ENCODE measurements at places on chromosomes 3 and 15. TPM values are rescaled to one million over a fixed set of nuclear protein-coding genes. Genes with fewer than 3 reads are reported as not detected.

Gene SLCO3A1
- 9.4 TPM for total RNA-seq

Gene ILDR1
- total RNA-seq = not detected

Gene CGNL1
- total RNA-seq = 10.2 TPM

Gene COMMD4
- 64.1 TPM for total RNA-seq

Gene DPPA4
- 83.0 TPM for total RNA-seq

Gene EPHB3
- 17.2 TPM for total RNA-seq

Gene DISP2
- 3.7 TPM for total RNA-seq

Gene MME
- 55.5 TPM for total RNA-seq

Gene SI
- not detected for total RNA-seq

Gene C3orf22
- total RNA-seq = not detected

Gene PTH1R
- 5.2 TPM for total RNA-seq

Gene PTPN9
- total RNA-seq = 37.5 TPM

Gene CCDC71
- 20.5 TPM for total RNA-seq

Gene DCLK3
- total RNA-seq = not detected

- no peaks in the 10 kb centered on the region for H3K36me3 ChIP-seq
- no peak overlapping the region for H3K4me3 ChIP-seq
- peaks cover 3% of the 10 kb centered on the region for H3K4me1 ChIP-seq
- no peaks in the 10 kb centered on the region for H3K27me3 ChIP-seq
- no peak overlapping the region for H3K27ac ChIP-seq
- DNase-seq = no peak
These were observed 9.4 kb downstream of the APBA2 start for GRCh38 chr15:28895146-28895545.

GRCh38 chr3:35929158-35929557 lies 289.8 kb downstream of the ARPP21 start:
- peaks cover 34% of the 10 kb centered on the region for H3K4me1 ChIP-seq
- no peak overlapping the region for H3K27ac ChIP-seq
- DNase-seq = peak; percentile 49
- no peaks in the 10 kb centered on the region for H3K27me3 ChIP-seq

DNA sequence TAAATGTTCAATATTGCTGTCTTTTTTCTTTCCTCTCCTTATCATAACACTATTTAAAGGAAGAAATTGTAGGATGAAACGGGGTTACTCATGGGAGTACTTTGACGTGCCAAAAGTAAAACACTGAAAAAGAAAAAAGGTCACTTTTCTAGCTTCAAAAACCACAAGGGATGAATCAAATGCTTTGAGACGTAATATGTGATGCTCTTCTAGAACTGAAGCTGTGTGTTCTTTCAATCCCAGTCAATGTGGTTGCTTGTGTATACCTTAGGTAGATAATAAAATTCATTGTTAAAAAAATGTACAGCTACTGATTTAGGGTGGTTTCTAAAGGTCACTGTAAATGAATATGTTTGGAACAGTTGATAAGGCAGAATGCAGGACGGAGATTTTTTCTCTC lies 538.8 kb upstream of the ZNF717 start:
- no peak overlapping the region for H3K27ac ChIP-seq
- H3K36me3 ChIP-seq = no peaks in the 10 kb centered on the region
- no peaks in the 10 kb centered on the region for H3K27me3 ChIP-seq
- no peak overlapping the region for H3K4me3 ChIP-seq

DNA sequence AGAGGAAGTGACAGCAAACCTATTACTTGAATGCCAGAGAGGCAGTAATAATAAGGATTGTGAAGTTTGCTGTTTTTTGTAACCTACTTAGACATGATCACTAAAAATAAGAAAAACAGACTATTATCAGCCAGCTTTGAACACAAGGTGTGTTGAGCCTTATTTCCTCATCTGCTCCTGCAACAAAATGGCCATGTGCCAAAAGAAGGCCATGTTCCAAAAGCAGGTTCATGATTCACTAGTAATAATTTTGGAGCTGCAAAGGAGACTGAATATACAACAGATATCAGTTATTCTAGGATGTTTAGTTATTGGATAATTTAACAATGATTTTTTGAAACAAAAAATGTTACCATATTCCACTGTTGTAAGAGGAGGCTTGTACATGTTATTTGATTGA lies 578.7 kb downstream of the SQOR start:
- no peaks in the 10 kb centered on the region for H3K27me3 ChIP-seq
- no peaks in the 10 kb centered on the region for H3K4me1 ChIP-seq
- DNase-seq = no peak
- H3K36me3 ChIP-seq = no peaks in the 10 kb centered on the region
- H3K4me3 ChIP-seq = no peak overlapping the region
- H3K27ac ChIP-seq = no peak overlapping the region

- no peak overlapping the region for H3K4me3 ChIP-seq
- H3K27ac ChIP-seq = peak overlapping the region; percentile 34
- DNase-seq = no peak
- no peaks in the 10 kb centered on the region for H3K36me3 ChIP-seq
These were observed 13.9 kb upstream of the PAQR9 start for GRCh38 chr3:142977399-142977728.

GRCh38 chr3:77160931-77161497 lies 121.1 kb downstream of the ROBO2 start:
- no peak for DNase-seq
- no peak overlapping the region for H3K27ac ChIP-seq
- no peak overlapping the region for H3K4me3 ChIP-seq
- H3K36me3 ChIP-seq = no peaks in the 10 kb centered on the region

DNA sequence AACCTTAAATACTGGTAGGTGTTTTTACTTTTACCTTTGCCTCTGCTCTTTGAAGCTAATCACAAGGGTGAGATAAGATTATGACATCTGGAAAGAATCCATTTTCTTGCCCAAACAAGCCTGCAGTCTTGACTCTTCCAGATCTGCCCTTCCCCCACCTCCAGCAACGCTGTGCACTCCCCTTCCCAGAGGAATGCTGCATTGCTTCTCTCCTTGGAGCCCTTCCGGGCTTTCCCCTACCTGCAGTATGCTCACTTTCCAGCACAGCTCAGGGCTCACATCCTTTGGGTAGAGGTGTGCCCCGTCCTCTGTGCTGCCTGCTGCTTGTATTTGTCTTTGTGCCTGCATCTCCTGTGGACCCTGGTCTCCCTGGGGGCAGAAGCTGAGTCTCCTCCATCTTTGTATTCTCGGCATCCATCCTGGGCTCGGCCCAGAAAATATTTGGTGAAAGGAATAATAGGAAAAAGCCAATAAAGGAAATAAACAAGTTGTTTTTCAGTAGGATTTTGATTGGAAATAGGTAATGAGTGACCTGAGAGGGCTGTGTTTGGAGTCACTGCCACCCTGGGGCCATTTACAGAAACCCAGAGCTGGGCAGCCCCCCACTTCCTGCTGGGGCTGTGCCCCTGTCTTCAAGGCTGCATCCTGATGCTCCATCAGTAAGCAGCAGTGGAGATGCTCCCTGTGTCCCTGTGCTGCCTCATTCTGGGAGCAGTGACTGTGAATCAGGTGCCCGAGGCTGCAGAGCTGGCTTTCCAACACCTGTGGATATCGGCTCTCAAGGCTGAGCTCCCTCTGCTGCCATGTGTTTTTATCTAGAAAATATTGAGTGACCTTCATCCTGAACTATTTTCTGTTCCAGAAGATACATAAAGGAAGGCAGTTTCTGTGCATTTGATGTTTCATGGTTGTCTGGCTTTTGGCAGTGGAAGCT lies 117.5 kb downstream of the EEFSEC start:
- H3K4me3 ChIP-seq = no peak overlapping the region
- DNase-seq = no peak

GRCh38 chr3:71968544-71968943 lies 183.6 kb upstream of the PROK2 start:
- no peaks in the 10 kb centered on the region for H3K36me3 ChIP-seq
- DNase-seq = no peak
- no peak overlapping the region for H3K4me3 ChIP-seq
- H3K4me1 ChIP-seq = no peaks in the 10 kb centered on the region
- peaks cover 28% of the 10 kb centered on the region for H3K27me3 ChIP-seq

- peaks cover 6% of the 10 kb centered on the region for H3K4me1 ChIP-seq
- no peaks in the 10 kb centered on the region for H3K27me3 ChIP-seq
- H3K36me3 ChIP-seq = no peaks in the 10 kb centered on the region
These were observed 139.3 kb downstream of the SERPINI1 start for GRCh38 chr3:167874671-167875372.

GRCh38 chr3:65662095-65662494 lies 376.6 kb downstream of the MAGI1 start:
- no peaks in the 10 kb centered on the region for H3K27me3 ChIP-seq
- no peaks in the 10 kb centered on the region for H3K4me1 ChIP-seq

DNA sequence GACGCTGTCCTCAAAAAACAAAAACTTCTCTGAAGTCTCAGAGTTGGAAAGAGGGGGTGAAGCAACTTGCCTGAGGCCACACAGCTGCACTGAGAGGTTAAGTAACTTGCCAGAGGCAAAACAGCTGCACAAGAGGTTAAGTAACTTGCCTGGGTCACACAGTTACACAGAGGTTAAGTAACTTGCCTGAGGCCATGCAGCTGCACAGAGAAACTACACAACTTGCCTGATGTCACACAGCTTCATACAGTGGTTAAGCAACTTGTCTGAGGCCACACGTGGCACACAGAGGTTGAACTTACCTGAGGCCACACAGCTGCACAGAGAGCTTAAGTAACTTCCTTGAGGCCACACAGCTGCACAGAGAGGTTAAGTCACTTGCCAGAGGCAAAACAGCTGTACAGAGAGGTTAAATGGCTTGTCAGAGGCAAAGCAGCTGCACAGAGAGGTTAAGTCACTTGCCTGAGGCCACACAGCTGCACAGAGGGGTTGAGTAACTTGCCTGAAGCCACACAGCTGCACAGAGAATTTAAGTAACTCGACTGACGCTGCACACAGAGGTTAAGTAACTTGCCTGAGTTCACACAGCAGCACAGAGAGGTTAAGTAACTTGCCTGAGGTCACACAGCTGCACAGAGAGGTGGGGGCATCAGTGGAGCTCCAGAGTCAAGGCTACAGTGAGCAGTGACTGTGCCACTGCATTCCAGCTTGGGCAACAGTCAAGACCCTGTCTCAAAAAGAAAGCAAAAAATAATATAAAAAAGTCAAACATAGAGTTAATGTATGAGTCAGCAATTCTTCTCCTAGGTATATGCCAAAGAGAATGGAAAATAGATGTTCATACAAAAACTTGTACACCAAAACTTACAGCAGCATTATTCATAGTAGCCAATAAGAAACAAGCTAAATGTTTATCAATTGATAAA lies 12.0 kb upstream of the ACAD9 start:
- H3K27me3 ChIP-seq = no peaks in the 10 kb centered on the region
- no peaks in the 10 kb centered on the region for H3K36me3 ChIP-seq
- H3K27ac ChIP-seq = no peak overlapping the region
- H3K4me3 ChIP-seq = no peak overlapping the region
- no peak for DNase-seq

DNA sequence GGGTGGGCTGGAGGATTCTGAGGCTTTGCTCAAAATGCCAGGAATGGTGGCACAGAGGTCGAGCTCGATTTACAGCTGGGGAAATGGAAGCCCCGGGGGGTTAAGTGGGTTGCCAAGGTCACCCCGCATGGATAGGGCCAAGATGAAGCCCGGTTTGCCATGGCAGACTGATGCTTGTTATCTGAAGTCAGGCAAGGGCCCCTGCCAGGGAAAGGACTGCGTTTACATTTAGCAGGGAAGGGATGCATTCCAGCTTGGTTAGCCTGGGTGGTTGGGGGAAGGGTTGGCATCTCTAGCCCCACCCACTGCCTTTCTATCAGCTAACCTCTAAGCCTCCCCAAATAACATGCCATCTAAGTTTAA lies 79.0 kb downstream of the RPLP1 start:
- H3K4me1 ChIP-seq = peaks cover 19% of the 10 kb centered on the region
- H3K4me3 ChIP-seq = no peak overlapping the region
- H3K27me3 ChIP-seq = peaks cover 10% of the 10 kb centered on the region
- no peak overlapping the region for H3K27ac ChIP-seq
- DNase-seq = no peak

GRCh38 chr3:188348435-188349244 lies 194.7 kb downstream of the LPP start:
- DNase-seq = peak; percentile 97
- no peak overlapping the region for H3K4me3 ChIP-seq
- H3K27me3 ChIP-seq = no peaks in the 10 kb centered on the region
- peaks cover 6% of the 10 kb centered on the region for H3K36me3 ChIP-seq
- H3K27ac ChIP-seq = peak overlapping the region; percentile 88

DNA sequence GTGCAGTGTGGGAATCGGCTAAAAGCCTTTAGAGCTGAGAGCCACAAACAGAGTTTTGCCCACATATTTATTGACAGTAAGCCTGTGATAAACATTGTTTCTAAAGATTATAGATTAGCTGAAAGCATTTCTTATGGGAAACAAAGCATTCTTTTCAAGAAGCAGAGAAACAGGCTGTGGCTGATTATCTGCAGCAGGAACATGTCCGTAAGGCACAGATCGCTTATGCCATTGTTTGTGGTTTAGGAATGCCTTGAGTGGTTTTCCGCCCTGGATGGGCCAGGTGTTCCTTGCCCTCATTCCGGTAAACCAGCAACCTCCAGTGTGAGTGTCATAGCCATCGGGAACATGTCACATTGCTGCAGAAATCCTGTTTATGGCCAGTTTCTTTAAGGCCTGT lies 12.5 kb downstream of the XYLB start:
- DNase-seq = no peak
- no peaks in the 10 kb centered on the region for H3K27me3 ChIP-seq
- H3K4me3 ChIP-seq = no peak overlapping the region

- DNase-seq = no peak
- no peaks in the 10 kb centered on the region for H3K36me3 ChIP-seq
- H3K4me3 ChIP-seq = no peak overlapping the region
- no peaks in the 10 kb centered on the region for H3K4me1 ChIP-seq
- no peak overlapping the region for H3K27ac ChIP-seq
These were observed 124.3 kb upstream of the EIF1B start for GRCh38 chr3:40185029-40185695.

GRCh38 chr15:94478763-94479162 lies 247.4 kb downstream of the MCTP2 start:
- no peaks in the 10 kb centered on the region for H3K36me3 ChIP-seq
- no peak overlapping the region for H3K27ac ChIP-seq
- no peaks in the 10 kb centered on the region for H3K4me1 ChIP-seq
- no peaks in the 10 kb centered on the region for H3K27me3 ChIP-seq
- H3K4me3 ChIP-seq = no peak overlapping the region

- no peaks in the 10 kb centered on the region for H3K4me1 ChIP-seq
- peak; percentile 69 for DNase-seq
- no peaks in the 10 kb centered on the region for H3K36me3 ChIP-seq
- H3K27ac ChIP-seq = peak overlapping the region; percentile 17
These were observed 613.1 kb downstream of the SI start for GRCh38 chr3:164465172-164465571.

- H3K36me3 ChIP-seq = no peaks in the 10 kb centered on the region
- peaks cover 74% of the 10 kb centered on the region for H3K4me1 ChIP-seq
- no peak overlapping the region for H3K27ac ChIP-seq
- H3K4me3 ChIP-seq = no peak overlapping the region
- no peak for DNase-seq
- H3K27me3 ChIP-seq = no peaks in the 10 kb centered on the region
These were observed 5.9 kb downstream of the STOML1 start for GRCh38 chr15:73986055-73986775.

- H3K4me1 ChIP-seq = peaks cover 4% of the 10 kb centered on the region
- no peaks in the 10 kb centered on the region for H3K27me3 ChIP-seq
- H3K4me3 ChIP-seq = no peak overlapping the region
- no peak for DNase-seq
- no peaks in the 10 kb centered on the region for H3K36me3 ChIP-seq
- no peak overlapping the region for H3K27ac ChIP-seq
These were observed 77.0 kb upstream of the SLC12A8 start for GRCh38 chr3:125289429-125289981.

GRCh38 chr15:40549894-40550293 lies 14.9 kb downstream of the CCDC32 start:
- no peaks in the 10 kb centered on the region for H3K27me3 ChIP-seq
- H3K4me3 ChIP-seq = no peak overlapping the region
- H3K36me3 ChIP-seq = peaks cover 8% of the 10 kb centered on the region
- no peak for DNase-seq
- H3K4me1 ChIP-seq = no peaks in the 10 kb centered on the region

Data from astrocyte (in vitro differentiated cells and primary cell).